ENCODE measurements at places on chromosomes 2 and 18. TPM values are rescaled to one million over a fixed set of nuclear protein-coding genes. Genes with fewer than 3 reads are reported as not detected.

The C2orf72 gene
- total RNA-seq: 6.5 TPM

The NTSR2 gene
- total RNA-seq: not detected

The TMEM237 gene
- total RNA-seq: 21.1 TPM

The CUL3 gene
- 83.4 TPM for total RNA-seq

The BBS5 gene
- 6.0 TPM for total RNA-seq

The CD226 gene
- total RNA-seq: 0.17 TPM

The ZEB2 gene
- total RNA-seq: 6.2 TPM

The KIF5C gene
- 0.42 TPM for total RNA-seq

The OTOS gene
- total RNA-seq: not detected

The PROKR1 gene
- total RNA-seq: not detected

The STPG4 gene
- not detected for total RNA-seq

The HNMT gene
- total RNA-seq: 0.28 TPM

The TMEM247 gene
- not detected for total RNA-seq

The GAREM2 gene
- 6.3 TPM for total RNA-seq

The HADHB gene
- total RNA-seq: 100 TPM

The HRH4 gene
- total RNA-seq: not detected

The CMPK2 gene
- total RNA-seq: 1.00 TPM

The SP5 gene
- total RNA-seq: not detected

The TMEM17 gene
- 5.7 TPM for total RNA-seq

The TTN gene
- total RNA-seq: 0.01 TPM

The LANCL1 gene
- total RNA-seq: 30.2 TPM

The CELF4 gene
- not detected for total RNA-seq

The LAMA3 gene
- 29.5 TPM for total RNA-seq

The UCN gene
- total RNA-seq: 2.2 TPM

The FABP1 gene
- not detected for total RNA-seq

The E2F6 gene
- total RNA-seq: 30.5 TPM

The RPRM gene
- total RNA-seq: not detected

The PPM1B gene
- 31.7 TPM for total RNA-seq

The NOP58 gene
- total RNA-seq: 115 TPM

The KATNAL2 gene
- 0.75 TPM for total RNA-seq

The TUBB8B gene
- total RNA-seq: not detected

The LOXHD1 gene
- not detected for total RNA-seq

The KIAA2012 gene
- not detected for total RNA-seq

The LINC00305 gene
- not detected for total RNA-seq

The RAX gene
- total RNA-seq: not detected

Data from A549 treated with DMSO at 1 μM for 4 hours (cell line).